ENCODE measurements at places on chromosomes 13 and 19. TPM values are rescaled to one million over a fixed set of nuclear protein-coding genes. Genes with fewer than 3 reads are reported as not detected.

DNA sequence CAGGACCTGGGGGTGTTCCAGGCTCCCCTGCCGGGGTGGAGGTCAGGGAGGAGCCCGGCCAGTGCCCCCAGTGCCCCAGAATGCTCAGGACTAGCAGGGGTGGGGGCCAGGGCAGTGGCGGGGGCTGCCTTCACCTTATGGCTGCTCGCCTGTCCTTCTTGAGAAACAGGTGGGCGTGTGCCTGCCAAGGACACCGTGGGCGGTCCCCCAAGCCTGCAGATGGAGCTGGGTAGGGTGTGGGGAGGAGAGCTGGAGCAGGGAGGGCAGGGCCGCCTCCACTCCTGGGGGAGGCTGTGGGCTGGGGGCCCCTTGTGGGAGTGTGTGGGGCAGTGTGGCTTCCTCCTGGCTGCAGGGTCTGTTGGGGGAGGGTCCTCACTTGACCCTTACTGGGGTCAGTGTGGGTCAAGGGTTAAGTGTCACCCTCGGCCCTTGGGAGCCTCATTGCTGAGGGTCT, 160.1 kb downstream of the KDM4B start:
- H3K4me3 ChIP-seq, result no peak overlapping the region
- H3K27me3 ChIP-seq, result no peaks in the 10 kb centered on the region
- peaks cover 47% of the 10 kb centered on the region for H3K4me1 ChIP-seq
- H3K36me3 ChIP-seq, result peaks cover 26% of the 10 kb centered on the region
- DNase-seq, result no peak
- no peak overlapping the region for H3K27ac ChIP-seq

LRG1 gene
- not detected for total RNA-seq

OR7A5 gene
- total RNA-seq, result not detected

DNA sequence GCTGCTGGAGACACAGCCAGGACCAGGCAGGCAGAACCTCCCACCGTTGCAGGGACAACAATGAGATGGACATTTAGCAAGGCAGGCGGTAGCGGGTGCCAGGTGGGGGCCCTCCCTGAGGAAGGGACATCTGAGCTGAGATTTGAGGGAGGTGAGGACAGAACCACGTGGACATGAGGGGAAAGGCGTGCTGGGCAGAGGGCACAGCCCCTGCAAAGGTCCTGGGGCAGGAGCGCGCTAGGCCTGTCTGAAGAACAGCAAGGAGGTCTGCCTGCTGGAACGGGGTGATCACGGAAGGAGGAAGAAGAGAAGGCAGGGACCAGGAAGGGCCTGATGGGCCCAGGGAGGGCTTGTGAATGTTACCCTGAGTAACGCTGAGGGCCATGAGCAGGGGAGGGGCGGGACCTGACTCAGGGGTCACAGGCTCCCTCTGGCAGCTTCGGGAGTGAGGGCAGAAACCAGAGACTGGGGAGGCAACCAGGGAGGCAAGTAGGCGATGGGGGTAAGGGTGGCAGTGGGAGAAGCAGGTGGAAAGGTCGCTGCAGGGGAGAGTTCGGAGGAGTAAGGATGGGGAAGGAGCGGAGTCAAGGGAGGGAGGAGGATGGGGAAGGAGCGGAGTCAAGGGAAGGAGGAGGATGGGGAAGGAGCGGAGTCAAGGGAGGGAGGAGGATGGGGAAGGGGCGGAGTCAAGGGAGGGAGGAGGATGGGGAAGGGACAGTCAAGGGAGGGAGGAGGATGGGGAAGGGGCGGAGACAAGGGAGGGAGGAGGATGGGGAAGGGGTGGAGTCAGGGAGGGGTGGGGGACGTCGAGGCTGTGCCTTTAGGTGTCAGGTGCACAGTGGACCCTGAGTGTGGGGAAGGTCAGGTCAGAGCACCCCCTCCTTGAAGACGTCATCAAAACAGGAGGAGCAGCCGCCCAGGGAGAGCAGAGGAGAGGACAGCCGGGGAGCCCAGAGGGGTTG, 15.7 kb upstream of the B3GNT3 start:
- no peak overlapping the region for H3K4me3 ChIP-seq
- no peak for DNase-seq
- peaks cover 29% of the 10 kb centered on the region for H3K4me1 ChIP-seq

KLC3 gene
- not detected for total RNA-seq

DNA sequence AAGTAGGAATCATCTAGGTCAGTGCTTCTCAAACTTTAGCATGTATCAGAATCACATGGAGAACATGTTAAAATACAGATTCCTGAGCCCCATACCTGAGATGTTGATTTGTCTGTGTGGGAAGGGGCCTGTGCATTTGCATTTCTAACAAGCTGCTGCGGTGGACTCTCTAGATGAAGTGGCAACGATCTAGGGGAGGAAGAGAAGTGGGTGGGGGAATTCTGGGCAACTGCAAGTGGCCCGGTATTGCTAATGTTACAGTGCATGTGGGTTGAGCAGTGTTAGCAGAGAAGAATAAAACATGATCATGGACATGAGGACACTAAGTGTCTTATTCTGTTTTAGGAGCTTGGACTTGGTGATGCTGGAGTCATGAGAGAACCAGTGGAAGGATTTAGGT, 329.0 kb downstream of the OLFM4 start:
- H3K4me3 ChIP-seq, result no peak overlapping the region
- no peaks in the 10 kb centered on the region for H3K4me1 ChIP-seq
- no peak overlapping the region for H3K27ac ChIP-seq
- H3K36me3 ChIP-seq, result no peaks in the 10 kb centered on the region
- H3K27me3 ChIP-seq, result no peaks in the 10 kb centered on the region

- H3K36me3 ChIP-seq, result peaks cover 4% of the 10 kb centered on the region
- H3K27ac ChIP-seq, result peak overlapping the region; percentile 91
- no peak overlapping the region for H3K4me3 ChIP-seq
- DNase-seq, result no peak
Observed at GRCh38 chr19:35202722-35203688, 25.5 kb downstream of the FAM187B start.

DNA sequence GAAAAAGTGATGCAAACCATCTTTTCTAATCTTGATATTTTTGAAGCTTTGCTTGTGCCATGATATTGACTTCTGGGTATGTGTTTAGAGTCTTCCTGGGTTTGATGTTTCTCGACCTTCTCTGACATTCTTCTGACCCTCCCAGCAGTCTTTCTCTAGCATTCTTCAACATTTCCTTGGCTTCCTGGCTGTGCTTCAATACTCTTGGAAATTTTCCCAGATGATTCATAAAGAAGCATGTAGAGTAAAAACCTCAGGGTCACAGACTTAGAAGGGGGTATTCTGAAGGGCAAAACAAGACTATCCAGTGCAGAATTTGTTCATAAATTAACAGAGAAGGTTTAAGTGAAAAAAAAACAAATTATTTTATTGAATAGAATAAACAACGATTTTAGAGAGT, 946.3 kb upstream of the PCDH9 start:
- H3K36me3 ChIP-seq, result no peaks in the 10 kb centered on the region
- no peak for DNase-seq
- H3K4me1 ChIP-seq, result no peaks in the 10 kb centered on the region
- H3K4me3 ChIP-seq, result no peak overlapping the region
- H3K27ac ChIP-seq, result no peak overlapping the region

DNA sequence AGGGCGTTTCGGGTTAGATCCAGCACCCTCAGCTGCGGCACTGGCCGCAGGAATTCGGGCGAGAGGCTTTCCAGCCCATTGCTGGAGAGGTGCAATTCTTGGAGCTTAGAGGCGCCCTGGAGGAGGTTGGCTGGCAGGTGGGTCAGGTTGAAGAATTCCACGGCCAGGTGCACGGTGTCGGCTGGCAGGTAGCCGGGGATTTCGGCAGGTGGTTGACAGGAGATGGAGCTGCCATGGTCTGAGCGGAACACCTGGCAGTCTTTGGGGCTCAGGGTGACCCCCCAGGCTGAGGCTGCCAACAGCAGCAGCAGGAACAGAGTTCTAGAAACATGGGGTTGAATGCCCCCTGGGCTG, 1.3 kb downstream of the LRG1 start:
- peaks cover 13% of the 10 kb centered on the region for H3K4me1 ChIP-seq
- H3K27me3 ChIP-seq, result peaks cover 7% of the 10 kb centered on the region
- no peak overlapping the region for H3K4me3 ChIP-seq
- no peaks in the 10 kb centered on the region for H3K36me3 ChIP-seq
- no peak overlapping the region for H3K27ac ChIP-seq

OR7G1 gene
- total RNA-seq, result not detected

SYNE4 gene
- total RNA-seq, result 2.4 TPM

DNA sequence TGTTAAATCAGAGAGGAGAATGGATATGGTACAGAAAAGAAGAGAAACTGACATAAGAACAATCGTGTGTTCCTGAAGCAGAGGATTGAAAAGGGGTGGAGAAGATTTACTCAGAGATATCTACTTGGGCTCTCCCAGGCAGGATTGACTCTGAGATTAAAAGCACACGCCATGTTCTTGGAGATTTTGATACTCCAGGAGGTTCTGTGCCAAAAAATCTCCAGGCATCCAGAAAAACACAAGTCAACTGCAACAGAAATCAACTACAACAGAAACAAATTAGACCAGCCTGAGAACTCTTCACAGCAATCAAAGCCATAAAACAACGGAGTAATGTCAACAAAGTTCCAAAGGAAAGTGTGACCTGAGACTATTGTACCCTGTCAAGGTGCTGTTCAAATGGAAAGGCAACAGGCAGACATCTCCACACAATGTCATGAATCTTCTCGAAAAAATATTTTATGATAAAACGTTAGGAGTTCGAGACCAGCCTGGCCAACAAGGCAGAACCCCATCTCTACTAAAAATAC, 104.2 kb downstream of the UBL3 start:
- DNase-seq, result no peak
- no peak overlapping the region for H3K27ac ChIP-seq
- H3K4me1 ChIP-seq, result no peaks in the 10 kb centered on the region
- H3K36me3 ChIP-seq, result no peaks in the 10 kb centered on the region
- peaks cover 8% of the 10 kb centered on the region for H3K27me3 ChIP-seq

ZNF177 gene
- 1.9 TPM for total RNA-seq

KCNN1 gene
- 1.7 TPM for total RNA-seq

DNA sequence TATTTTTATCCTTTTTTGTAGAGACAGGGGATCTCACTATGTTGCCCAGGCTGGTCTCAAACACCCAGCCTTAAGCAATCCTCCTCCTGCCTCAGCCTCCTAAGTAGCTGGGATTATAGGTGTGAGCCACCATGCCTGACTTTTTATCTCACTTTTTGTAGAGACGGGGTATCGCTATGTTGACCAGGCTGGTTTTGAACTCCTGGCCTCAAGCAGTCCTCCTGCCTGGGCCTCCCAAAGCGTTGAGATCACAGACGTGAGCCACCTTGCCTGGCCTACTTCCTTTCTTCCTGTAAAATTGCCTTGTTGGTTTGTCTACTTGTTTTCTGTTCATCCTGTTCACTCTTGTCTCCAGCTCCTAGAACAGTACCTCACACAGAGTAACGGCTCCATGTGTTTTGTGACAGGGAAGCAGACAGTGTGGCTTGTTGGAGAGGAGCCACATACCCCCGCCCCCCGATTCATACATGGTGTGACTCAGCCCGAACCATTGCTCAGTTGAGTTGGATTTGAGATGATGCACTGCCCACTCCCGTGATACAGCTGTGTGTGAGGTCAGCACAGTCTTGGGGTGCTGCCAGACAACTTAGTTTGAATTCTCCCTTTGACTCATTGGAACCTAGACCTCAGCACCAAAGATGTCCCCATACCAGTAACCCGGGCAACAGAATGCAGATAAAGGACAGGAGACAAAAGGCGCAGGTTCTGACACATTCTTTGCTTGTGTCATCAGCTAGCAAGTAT, 34.2 kb downstream of the GPR42 start:
- no peak overlapping the region for H3K4me3 ChIP-seq
- H3K27me3 ChIP-seq, result peaks cover 3% of the 10 kb centered on the region
- H3K36me3 ChIP-seq, result no peaks in the 10 kb centered on the region
- DNase-seq, result peak; percentile 81

GRCh38 chr13:105334211-105334610, 1201.3 kb downstream of the EFNB2 start:
- H3K27ac ChIP-seq, result no peak overlapping the region
- peaks cover 10% of the 10 kb centered on the region for H3K4me1 ChIP-seq
- no peak for DNase-seq
- H3K36me3 ChIP-seq, result no peaks in the 10 kb centered on the region
- H3K27me3 ChIP-seq, result no peaks in the 10 kb centered on the region

DNA sequence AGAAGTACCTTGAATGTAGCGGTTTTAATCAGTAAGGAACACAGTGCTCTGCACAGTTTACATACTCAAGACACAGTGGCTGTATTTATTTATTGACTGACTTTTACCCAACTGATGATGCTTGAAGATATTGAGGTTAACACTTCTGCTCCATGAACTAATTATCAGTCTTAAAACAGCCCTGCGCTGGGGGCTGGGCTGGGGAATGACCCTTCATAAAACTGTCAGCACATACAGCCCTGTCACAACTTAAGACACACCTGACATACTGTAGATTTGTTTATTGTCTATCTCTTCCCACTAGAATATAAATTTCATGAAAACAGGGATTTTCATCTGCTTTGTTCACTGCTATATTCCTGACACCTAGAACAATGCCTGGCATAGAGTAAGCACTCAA, 10.8 kb downstream of the NEK5 start:
- peaks cover 7% of the 10 kb centered on the region for H3K27me3 ChIP-seq
- no peak overlapping the region for H3K27ac ChIP-seq
- H3K4me1 ChIP-seq, result no peaks in the 10 kb centered on the region
- H3K4me3 ChIP-seq, result no peak overlapping the region

- no peaks in the 10 kb centered on the region for H3K36me3 ChIP-seq
- H3K4me1 ChIP-seq, result peaks cover 15% of the 10 kb centered on the region
- no peak overlapping the region for H3K27ac ChIP-seq
- DNase-seq, result peak; percentile 31
Observed at GRCh38 chr13:73059460-73060250, 850 bp downstream of the KLF5 start.

- no peaks in the 10 kb centered on the region for H3K27me3 ChIP-seq
- no peak overlapping the region for H3K4me3 ChIP-seq
- no peak for DNase-seq
- no peak overlapping the region for H3K27ac ChIP-seq
Observed at GRCh38 chr19:29939628-29940027, 2.4 kb upstream of the URI1 start.

All from activated CD8-positive, alpha-beta T cell treated with anti-CD3 and anti-CD28 coated beads for 36 hours (primary cell).